ENCODE measurements at places on chromosomes 11 and 22.

DNA sequence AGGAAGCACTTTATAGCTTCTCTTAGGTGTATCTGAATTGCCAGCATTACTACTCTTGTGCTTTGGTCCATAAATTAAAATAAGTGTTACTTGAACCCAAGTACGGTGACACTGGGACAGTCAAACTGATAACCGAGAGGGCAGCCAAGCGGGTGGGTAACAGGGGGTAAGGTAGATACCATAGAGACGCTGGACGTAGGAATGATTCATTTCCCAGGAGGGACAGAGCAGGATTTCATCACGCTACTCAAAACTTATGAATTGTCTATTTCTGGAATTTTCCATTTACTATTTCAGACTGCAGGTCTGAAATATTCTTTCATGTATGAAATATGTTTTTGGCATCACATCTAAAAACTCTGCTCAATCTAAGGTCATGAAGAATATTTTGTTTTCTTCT is 14.8 kb upstream of the SPATA19 start:
- no peaks in the 10 kb centered on the region for H3K36me3 ChIP-seq
- H3K27ac ChIP-seq = no peak overlapping the region
- no peaks in the 10 kb centered on the region for H3K27me3 ChIP-seq
- DNase-seq = no peak
- no peaks in the 10 kb centered on the region for H3K4me1 ChIP-seq

DNA sequence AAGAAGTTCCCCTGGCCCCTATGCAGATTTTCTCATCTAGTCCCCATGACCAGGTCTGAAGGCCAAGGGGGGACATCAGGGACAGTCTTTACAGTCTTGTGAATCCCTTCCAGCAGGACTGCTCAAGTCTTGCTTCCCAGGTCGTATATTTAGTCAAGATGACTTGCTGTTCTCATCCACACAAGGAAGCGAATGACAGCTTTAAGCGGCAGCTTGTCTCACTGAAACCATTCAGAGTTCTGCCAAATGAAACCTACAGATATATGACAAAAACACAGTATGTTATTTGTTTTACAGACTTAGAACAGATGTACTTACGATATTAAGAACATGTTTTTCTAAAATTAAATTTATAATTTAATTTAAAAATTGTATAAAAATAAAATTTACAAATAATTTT is 5.6 kb downstream of the VWA5A start:
- H3K27me3 ChIP-seq = no peaks in the 10 kb centered on the region
- H3K4me1 ChIP-seq = peaks cover 3% of the 10 kb centered on the region
- no peak for DNase-seq
- H3K36me3 ChIP-seq = peaks cover 40% of the 10 kb centered on the region
- H3K27ac ChIP-seq = no peak overlapping the region
- H3K4me3 ChIP-seq = no peak overlapping the region

DNA sequence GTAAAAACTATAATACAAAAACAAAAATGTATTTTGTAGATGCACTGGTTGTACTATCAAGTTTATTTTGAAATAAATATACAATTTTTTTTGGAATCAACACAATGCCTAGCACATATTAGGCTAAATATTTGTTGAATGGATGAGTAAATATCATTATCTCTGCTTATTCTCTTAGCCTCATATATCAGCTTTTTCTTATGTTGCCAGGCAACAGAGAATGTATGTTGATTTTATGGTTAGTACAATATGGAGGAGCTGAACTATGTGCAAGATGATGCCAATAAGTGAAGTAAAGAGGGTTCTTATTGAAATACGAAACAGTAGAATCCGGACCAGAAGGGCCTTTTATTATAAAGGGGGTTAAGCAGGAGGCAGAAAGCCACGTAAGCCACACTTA is 94.9 kb downstream of the FAR1 start:
- no peaks in the 10 kb centered on the region for H3K27me3 ChIP-seq
- no peak overlapping the region for H3K4me3 ChIP-seq
- DNase-seq = no peak
- H3K4me1 ChIP-seq = no peaks in the 10 kb centered on the region
- H3K36me3 ChIP-seq = no peaks in the 10 kb centered on the region

DNA sequence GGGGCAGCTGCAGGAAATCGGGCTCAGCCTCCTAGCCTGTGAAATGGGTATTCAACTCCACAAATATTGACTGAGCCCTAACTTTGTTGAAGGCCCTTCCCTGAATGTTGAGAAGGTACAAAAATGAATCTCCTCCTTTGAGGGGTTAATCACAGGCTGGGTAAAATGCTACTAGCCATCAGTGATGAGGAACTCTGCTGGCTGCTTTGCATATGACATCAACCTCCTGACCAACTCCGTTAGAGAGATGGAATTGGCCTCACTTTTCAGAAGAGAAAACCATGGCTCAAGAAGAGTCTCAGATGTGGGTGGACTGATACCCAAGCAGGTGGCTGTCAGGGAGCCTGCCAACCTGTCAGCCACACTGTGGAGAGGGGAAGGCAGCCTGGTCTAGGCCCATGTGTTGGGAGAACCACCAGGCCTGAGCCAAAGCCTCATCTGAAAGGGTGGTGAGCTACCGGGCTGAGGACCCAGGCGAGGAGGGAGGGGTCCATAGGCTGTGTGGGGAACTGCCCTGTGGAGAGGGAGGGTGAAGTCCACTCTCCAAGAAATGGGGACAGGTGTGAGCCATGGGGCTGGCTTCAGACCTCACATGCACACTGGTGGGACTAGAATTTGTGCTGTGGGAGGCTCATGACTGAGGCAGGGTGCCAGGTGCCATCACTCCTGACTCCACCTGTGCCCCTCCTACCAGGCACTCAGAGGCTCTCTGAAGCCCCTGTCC is 11.8 kb downstream of the CDCA5 start:
- no peak overlapping the region for H3K27ac ChIP-seq
- no peak overlapping the region for H3K4me3 ChIP-seq
- no peak for DNase-seq
- H3K36me3 ChIP-seq = no peaks in the 10 kb centered on the region
- H3K27me3 ChIP-seq = no peaks in the 10 kb centered on the region

DNA sequence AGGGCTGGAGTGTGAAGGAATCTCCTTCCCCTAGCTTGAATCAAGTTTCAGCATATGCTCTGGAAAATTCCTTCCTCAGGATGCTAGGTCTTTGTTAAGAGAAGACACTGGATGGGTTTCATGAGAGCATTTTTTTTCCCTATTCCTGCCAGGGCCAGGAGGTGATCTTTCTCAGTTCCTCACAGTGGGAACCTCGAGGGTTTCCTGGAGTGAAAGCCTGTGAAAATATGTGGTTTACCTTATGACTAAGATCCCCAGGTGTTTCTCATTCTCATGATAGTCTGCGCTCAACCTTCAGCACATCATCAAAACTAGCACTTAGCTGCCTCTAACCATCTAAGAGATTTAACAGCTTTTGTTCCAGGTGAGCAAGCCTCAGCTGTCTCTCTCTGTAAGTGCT is 985.3 kb upstream of the FAT3 start:
- H3K27ac ChIP-seq = no peak overlapping the region
- H3K4me3 ChIP-seq = no peak overlapping the region
- H3K4me1 ChIP-seq = no peaks in the 10 kb centered on the region
- H3K36me3 ChIP-seq = no peaks in the 10 kb centered on the region

- H3K4me1 ChIP-seq = no peaks in the 10 kb centered on the region
- H3K27ac ChIP-seq = no peak overlapping the region
- no peak overlapping the region for H3K4me3 ChIP-seq
- no peaks in the 10 kb centered on the region for H3K36me3 ChIP-seq
Observed at GRCh38 chr11:108654994-108655631, 9.8 kb upstream of the DDX10 start.

- DNase-seq = no peak
- no peaks in the 10 kb centered on the region for H3K4me1 ChIP-seq
- no peak overlapping the region for H3K4me3 ChIP-seq
- H3K27ac ChIP-seq = no peak overlapping the region
- no peaks in the 10 kb centered on the region for H3K36me3 ChIP-seq
Observed at GRCh38 chr11:2847561-2847960, 38.0 kb downstream of the CDKN1C start.

DNA sequence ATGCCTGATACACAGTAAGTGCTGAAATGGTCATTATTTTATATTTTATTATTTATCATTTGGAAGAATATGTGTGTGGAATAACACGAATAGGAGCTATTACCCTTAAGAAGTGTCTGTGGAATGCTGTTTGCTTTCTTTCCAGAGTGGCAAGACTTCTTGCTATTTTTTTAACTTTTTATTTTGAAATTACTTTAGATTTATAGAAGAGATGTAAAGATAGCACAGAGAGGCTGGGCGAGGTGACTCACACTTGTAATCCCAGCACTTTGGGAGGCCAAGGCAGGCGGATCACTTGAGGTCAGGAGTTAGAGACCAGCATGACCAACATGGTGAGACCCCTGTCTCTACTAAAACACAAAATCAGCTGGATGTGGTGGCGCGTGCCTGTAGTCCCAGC is 58.9 kb upstream of the PAX6 start:
- H3K27me3 ChIP-seq = no peaks in the 10 kb centered on the region
- no peaks in the 10 kb centered on the region for H3K4me1 ChIP-seq
- no peaks in the 10 kb centered on the region for H3K36me3 ChIP-seq
- H3K27ac ChIP-seq = no peak overlapping the region
- DNase-seq = no peak

DNA sequence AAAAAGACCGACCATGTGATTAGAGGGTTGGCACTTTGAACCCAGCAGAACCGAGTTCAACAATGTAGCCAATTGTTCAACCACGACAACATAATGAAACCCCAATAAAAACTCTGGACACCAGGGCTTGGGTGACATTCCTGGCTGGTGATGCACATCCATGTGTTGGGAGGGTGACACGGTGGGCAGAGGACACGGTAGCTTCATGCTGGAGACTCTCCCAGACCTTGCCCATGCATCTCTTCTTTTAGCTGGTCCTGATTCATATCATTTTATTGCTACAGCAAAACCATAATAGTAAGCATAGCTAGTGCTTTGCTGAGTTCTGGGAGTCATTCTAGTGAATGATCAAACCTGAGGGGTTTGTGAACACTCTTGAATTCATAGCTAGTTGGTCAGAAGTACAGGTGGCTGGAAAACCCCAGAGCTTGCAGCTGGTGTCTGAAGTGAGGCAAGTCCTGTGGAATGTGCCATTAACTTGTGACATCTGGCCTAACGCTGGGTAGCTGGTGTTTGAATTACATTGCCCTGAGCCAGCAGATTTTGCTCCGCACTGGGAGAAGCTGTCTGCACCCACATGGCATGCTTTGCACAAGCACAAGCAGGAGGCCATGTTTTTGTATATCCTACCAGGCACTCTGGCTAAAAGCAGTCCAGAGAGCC is 14.0 kb downstream of the RPUSD4 start:
- H3K27me3 ChIP-seq = no peaks in the 10 kb centered on the region
- no peak overlapping the region for H3K4me3 ChIP-seq
- H3K27ac ChIP-seq = no peak overlapping the region
- DNase-seq = no peak
- H3K4me1 ChIP-seq = no peaks in the 10 kb centered on the region

DNA sequence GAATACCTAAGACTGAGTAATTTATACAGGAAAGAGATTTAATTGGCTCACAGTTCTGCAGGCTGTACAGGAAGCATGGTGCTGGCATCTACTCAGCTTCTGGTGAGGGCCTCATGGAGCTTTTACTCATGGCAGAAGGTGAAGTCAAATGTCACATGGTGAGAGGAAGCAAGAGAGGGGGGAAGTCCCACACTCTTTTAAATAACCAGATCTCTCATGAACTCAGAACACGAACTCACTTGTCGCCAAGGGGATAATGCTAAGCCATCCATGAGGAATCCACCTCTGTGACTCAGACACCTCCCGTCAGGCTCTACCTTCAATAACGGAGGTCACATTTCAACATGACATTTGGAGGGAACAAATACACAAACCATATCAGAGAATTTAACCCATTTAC is 42.2 kb downstream of the BIRC2 start:
- DNase-seq = no peak
- H3K4me3 ChIP-seq = no peak overlapping the region
- H3K36me3 ChIP-seq = peaks cover 23% of the 10 kb centered on the region
- H3K27ac ChIP-seq = no peak overlapping the region

Measured in thoracic aorta (tissue), 2 donors.